ENCODE measurements at places on chromosomes 11 and 22.

DNA sequence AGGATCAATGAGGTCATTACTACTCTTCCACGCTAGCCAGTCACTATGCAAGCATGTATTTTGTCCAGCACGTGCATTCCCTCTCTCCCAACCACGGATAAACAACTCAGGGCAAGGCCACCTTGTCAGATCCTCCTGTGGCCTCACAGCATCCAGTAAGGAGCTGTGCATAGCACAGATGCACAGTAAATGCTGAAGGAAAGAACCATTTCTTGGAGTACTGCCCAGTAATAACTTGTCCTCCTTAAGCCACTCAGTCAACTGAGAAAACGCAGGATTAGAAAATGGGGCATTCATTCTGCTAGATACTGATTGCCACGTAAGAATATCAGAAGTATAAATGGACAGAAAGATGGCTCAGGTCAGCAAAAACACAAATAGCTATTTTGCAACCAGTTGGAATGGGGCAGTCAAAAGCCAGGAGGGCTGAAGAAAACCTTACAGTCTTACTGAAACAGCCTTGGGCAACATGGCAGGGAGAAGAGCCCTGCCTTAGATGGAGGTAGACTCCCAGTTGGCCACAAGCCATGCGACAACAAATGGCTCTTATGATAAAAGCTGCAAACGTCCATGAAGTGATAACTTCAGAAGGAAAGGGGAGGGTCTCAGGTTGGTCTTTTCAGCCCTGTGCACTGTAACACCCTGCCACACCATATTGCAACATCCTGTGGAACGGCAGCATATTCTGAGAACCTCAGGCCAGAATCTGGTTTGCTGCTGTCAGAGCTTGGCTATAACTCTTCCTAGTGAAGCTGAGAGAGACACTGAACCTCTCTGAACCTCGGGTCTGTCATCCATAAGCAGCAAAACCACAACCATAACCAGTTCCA is 23.0 kb downstream of the PC start:
- no peak for DNase-seq

GRCh38 chr11:115141231-115142114 is 362.7 kb downstream of the CADM1 start:
- DNase-seq: no peak

GRCh38 chr11:88886796-88887195 is 179.0 kb downstream of the GRM5 start:
- no peak for DNase-seq

DNA sequence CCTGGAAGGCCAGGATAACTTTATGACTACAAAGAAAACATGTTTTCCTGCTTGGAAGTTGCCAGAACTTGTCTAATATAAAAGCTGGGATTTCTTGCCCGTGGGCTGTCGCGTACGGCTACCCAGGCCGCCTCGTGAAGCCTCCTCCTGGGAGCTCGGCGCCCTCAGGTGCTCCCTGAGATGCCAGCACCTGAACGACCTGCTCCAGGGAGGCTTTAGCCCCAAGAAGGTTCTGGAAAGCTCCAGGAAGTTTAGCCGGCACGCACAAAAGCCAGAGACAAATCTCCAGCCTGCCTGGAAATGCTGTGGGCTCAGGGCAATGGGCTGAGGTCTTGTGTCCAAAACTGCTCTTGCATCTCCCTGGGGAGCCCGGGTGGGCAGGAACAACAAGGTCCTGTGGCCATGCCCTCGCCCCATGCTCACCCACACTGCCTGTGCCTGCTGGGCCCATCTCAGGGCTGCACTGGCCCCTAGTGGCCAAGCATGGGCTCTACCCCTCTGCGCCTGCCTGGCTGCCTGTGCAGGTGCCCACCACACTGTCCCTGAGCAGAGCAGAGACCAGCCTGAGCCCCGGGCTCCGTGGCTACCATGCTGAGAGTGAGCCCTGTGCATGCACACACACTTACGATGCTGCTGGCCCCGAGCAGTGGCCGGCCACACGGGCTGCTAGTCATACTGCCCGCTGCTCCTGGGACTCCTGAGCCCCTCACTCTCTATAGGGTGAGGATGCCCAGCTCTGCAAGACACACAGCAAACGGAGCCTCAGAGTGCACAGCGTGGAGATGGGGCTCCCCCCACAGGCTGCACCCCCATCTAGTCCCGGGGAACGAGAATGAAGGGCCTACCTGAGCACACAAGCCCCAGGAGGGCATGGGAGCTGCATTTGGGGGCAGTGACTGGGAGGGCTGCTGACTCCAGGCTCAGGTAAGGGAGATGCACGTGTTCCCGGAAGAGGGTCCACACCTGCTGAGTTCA is 4.9 kb upstream of the CELSR1 start:
- peak; percentile 17 for DNase-seq

- DNase-seq: no peak
Observed at GRCh38 chr22:50535113-50535512, 5.3 kb upstream of the TYMP start.
